ENCODE measurements at places on chromosomes 7 and 10. TPM values are rescaled to one million over a fixed set of nuclear protein-coding genes. Genes with fewer than 3 reads are reported as not detected.

Gene ATG9B
- 2.3 TPM for polyA plus RNA-seq

Gene MACROH2A2
- polyA plus RNA-seq: 82.9 TPM

Gene TMEM229A
- polyA plus RNA-seq: 0.12 TPM

Gene OR2A7
- 11.6 TPM for polyA plus RNA-seq

Gene RASA4B
- polyA plus RNA-seq: 8.4 TPM

Gene HOXA4
- polyA plus RNA-seq: 31.6 TPM

Gene ADRA2A
- 2.3 TPM for polyA plus RNA-seq

Gene PRRT4
- polyA plus RNA-seq: 1.5 TPM

Gene PSD
- polyA plus RNA-seq: 13.1 TPM

Gene ANKMY2
- polyA plus RNA-seq: 28.4 TPM

Gene CLEC2L
- 1.3 TPM for polyA plus RNA-seq

Gene EBF3
- 1.6 TPM for polyA plus RNA-seq

Gene KCNIP2
- polyA plus RNA-seq: 8.1 TPM

Gene SPRN
- 3.1 TPM for polyA plus RNA-seq

Gene AKR1C1
- 20.4 TPM for polyA plus RNA-seq

Gene AMZ1
- polyA plus RNA-seq: 0.50 TPM

Gene SPDYE18
- polyA plus RNA-seq: 1.4 TPM

Gene TUBAL3
- polyA plus RNA-seq: 0.17 TPM

Gene NANOS1
- polyA plus RNA-seq: 4.1 TPM

Data from renal cortex interstitium (tissue), 15 donors.